Nephron progenitor cell (in vitro differentiated cells): ENCODE measurements at places on chromosomes 11 and 22.

GRCh38 chr11:3736816-3737215, 60.5 kb downstream of the NUP98 start:
- no peak for DNase-seq

GRCh38 chr11:82403640-82404305, 329.9 kb downstream of the FAM181B start:
- no peak for DNase-seq

DNA sequence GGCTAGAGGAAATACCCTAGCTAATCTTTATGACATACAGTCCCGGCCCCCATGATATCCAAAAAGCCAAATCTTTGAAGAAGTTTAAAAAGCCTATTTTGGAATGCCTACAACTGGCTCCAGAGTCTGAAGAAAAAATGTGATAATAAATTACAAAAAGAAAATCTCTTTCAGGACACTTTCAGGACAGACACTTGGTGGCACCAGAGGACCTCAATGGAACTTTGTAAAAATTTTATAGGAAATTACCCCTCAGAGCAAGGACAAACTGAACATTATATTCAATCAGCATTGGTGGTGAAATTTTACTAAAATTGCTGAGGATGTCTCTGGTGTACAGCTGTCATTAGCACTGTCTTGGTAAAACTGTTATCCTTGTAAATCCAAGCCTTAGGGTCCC, 81.0 kb downstream of the CCDC73 start:
- no peak for DNase-seq

DNA sequence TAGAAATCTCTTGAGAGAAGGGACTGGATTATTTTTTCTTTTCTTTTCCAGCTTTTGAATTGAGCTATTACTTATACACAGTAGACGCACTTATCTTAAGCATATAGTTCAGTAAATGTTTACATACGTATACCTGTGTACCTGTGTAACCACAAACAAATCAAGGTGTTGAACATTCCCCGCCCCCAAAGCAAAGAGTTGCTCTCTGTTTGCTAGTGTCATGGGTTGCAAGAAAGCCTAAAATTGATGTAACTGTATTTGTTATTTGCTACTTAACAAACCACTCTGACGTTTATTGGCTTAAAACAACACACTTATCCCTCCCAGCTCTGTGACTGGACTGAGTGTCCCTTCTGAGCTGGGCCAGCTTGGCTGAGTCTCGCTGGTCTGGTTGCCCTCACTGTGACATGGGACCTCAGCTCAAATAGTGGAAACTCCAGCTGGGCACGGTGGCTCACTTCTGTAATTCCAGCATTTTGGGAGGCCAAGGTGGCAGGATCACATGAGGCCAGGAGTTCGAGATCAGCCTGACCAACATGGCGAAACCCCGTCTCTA, 25.4 kb upstream of the CABP2 start:
- DNase-seq: no peak

DNA sequence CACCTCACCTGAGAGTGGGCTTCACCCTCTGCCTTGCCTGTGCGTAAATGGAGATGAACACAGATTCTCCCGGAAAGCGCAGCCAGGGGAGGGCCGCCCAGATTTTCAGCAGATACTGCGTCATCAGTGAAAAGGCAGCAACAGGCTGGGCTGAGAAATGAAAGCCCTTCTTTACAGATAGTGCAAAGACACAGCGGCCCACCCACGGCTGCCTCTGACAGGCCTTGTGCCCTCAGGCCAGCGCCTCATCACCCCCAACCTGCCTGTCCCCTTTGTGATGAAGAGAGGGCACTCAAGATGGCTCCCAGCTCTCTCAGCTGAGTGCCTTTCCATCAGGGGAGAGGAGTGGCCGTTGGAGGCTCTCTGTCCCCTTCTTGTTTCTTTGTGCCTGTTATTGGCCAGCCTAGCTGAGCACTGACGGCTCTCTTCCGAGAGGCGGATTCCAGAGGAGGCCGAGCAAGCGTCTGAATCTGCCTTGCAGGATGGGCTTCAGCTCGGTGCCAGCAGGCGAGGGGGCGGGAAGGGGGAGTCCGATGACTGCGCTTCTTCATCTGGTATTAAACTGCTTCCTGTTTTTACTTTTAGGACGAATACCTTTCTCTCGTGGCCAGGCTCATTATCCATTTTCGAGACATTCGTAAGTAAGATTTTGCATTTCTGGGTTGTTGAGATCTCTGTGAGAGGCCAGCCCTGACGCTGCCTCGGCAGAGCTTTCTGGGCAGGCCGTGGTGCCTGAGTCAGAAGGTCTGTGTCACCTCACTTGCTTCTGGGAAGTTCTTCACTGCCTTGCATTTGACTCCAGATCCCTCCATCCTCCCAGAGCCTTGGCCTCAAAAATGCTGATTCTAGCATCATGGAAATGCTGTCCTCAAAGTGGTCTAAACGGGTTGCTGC, 43.7 kb downstream of the MED15 start:
- DNase-seq: no peak

GRCh38 chr11:3882655-3883054, 27.2 kb downstream of the STIM1 start:
- DNase-seq: no peak

- no peak for DNase-seq
Observed at GRCh38 chr11:34222030-34222429, 116.6 kb downstream of the NAT10 start.

DNA sequence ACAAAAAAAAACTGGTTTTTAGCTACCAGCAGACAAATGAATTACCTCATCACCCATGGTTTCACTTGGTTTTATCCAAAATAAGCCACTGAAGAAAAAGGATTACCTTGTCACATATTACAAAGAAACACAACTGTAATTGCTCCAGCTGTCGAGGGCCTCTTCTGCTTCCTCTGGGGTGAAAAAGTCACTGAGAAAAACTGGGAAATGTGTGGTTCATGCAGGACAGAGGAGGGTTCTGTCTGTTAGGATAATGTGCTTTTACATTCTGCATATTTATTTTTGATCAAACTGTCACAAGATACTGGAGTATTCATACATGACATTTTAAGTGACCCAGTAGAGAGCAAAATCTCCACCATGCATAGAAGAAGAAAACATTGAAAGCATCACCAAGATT, 211.7 kb downstream of the NAV2 start:
- DNase-seq: no peak

- no peak for DNase-seq
Observed at GRCh38 chr11:79092791-79093353, 348.0 kb downstream of the TENM4 start.

DNA sequence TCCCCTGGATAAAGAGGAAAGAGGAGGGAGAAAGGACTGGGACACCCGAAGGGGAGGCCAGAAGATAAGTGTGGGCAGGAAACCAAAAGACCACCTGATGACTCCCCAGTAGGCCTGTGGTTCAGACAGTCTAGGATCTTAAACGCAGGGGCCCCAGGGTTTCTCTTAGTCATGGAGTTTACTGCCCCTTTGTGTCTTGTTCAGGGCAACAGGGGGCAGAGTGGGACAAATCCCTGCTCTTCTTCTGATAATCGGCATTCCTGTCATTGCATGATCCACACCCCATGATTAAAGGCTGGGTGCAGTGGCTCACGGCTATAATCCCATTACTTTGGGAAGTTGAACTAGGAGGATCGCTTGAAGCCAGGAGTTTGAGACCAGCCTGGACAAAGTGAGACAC, 4.7 kb upstream of the TMPRSS13 start:
- DNase-seq: no peak

- peak; percentile 25 for DNase-seq
Observed at GRCh38 chr11:85182441-85183387, 444.4 kb downstream of the DLG2 start.

- no peak for DNase-seq
Observed at GRCh38 chr11:48900131-48900800, 83.4 kb downstream of the TRIM51G start.

- DNase-seq: no peak
Observed at GRCh38 chr11:64516226-64516625, 74.8 kb upstream of the SLC22A12 start.

DNA sequence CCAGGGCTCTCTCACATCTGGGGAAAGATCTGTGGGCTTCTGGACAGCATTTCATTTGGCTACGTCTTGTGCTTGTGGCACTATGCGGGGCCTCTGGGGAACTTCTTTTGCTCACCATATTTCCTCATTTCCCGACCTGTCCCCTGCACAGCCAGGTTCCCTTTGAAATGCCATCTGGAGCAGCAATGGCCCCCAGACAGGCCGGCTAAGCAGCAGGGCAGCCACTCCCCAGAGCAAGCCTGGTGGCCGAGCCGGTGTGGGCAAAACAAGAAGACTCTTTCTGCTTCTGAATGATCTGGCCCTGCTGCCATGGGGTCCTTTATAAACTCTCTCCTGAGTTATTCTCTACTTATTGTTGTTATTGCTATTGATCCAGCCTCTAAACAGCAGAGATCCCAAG, 190.7 kb upstream of the NECTIN1 start:
- no peak for DNase-seq

DNA sequence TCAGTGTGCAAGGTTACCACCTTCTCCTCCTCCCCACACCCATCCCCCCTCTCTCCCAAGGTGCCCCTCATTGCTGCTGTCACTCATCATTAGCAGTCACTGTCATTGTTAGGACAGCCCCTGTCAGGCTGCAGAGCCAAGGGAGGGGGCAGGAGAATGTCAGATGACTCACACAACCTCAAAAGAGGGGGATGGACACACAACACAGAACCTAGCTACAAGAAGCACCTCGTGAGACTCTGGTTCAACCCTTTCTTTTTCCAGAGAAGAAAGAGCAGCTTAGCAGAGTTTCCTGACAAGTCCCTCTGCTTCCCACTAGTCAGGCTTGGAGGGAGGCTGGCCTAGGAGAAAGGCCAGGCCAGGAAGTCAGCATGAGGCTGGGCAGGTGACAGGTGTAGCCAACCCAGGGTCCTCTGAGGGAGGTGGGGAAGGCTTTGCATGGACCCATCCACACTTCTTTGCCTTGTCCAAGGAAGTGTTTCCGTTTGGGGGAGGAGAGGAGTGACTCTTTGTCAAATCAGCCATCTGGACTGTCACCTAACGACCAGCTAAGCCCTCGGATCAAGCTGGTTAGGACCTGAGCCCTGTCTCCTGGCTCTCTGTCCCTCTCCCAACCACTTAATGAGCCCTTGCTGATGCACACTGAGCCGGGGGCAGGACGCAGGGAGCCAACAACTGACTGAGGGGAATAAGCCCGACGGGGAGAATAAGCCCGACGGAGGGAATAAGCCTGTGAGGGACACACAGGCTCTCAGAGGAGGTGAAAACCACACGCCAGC, 18.3 kb downstream of the ADORA2A start:
- DNase-seq: no peak

DNA sequence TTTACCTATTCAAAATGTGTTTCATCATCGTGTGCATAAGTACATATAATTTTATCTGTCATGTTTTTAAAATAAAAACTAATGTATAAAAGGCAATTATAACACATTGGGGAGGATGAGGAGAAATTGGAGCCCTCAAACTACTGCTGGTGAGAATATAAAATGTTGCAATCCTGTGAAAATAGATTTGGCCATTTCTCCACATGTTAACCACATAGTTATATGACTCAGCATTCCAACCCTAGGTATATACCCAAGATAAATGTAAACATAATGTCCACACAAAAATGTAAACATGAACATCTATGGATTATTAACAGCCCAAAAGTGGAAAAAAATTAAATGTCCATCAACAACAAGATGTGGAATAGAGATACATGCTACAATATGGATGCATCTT, 928.0 kb upstream of the FAT3 start:
- no peak for DNase-seq
